ENCODE measurements at places on chromosomes 11 and 22. TPM values are rescaled to one million over a fixed set of nuclear protein-coding genes. Genes with fewer than 3 reads are reported as not detected.
A peak's percentile ranks its signal among the peaks of the same experiment; 100 is the strongest.

The CHADL gene
- total RNA-seq = 0.55 TPM

The ME3 gene
- total RNA-seq = 2.1 TPM

The CHRM4 gene
- 0.26 TPM for total RNA-seq

The ALDH3B2 gene
- total RNA-seq = not detected

The EFCAB6 gene
- total RNA-seq = 0.70 TPM

The ANAPC15 gene
- total RNA-seq = 79.8 TPM

GRCh38 chr22:48923996-48924395, 903.7 kb downstream of the BRD1 start:
- no peak for DNase-seq

DNA sequence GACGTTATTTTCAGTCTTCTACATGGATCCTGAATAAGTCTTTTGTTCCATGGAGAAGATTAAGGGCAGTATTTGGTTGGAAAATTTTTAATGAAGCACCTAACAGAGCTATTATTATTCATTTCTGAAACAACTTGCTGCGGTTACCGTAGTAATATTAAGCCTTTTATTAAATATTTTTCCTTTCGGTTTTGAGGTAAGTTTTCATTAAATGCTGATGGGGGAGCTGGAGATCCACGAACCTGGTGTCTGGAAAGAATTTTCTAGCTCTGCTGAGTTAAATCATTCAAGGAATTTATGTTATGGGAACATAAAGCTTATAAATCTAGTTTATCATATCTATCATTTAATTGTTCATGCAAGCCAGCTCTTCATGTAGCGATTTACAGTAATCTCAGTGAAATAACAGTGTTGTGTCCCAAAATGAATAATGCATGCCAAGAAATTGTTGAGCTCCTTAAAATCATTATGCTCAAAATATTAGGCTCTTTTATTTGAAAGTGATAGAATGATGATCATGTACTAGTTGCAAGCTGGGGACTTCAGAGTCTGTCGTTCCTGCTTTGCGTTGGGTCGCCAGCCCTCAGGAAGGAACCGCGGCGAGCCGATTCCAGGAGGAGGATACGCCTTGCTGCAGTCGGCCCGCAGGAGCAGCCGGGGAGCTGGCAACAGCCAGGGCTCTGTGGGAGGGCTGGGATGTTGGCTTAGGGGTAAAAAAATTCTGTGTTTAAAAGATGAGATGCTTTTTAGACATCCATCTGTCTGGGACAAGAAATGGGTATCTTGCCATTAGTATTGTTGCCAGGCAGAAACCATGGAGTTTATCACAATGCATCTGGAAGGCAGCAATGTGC, 83.1 kb downstream of the TBC1D22A start:
- DNase-seq = no peak

DNA sequence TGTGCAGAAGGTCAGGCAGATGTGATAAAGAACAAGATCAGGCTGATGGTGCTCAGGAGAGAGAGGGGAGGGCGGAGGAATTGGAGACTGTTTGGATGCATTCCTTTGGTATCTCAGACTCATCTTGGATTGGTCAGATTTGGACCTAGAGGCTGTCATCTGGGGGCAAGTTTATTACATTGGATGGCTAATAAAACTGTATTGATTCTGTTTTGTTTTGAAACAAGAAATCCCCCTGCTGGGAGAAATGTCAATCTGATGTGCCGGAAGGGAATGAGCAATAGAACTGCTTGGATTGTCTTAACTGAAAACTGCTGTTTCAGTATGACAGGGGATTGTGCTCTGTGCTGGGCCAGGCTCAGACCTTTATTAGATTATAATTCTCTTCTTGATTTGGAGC, 25.5 kb upstream of the CCDC90B start:
- no peak for DNase-seq

DNA sequence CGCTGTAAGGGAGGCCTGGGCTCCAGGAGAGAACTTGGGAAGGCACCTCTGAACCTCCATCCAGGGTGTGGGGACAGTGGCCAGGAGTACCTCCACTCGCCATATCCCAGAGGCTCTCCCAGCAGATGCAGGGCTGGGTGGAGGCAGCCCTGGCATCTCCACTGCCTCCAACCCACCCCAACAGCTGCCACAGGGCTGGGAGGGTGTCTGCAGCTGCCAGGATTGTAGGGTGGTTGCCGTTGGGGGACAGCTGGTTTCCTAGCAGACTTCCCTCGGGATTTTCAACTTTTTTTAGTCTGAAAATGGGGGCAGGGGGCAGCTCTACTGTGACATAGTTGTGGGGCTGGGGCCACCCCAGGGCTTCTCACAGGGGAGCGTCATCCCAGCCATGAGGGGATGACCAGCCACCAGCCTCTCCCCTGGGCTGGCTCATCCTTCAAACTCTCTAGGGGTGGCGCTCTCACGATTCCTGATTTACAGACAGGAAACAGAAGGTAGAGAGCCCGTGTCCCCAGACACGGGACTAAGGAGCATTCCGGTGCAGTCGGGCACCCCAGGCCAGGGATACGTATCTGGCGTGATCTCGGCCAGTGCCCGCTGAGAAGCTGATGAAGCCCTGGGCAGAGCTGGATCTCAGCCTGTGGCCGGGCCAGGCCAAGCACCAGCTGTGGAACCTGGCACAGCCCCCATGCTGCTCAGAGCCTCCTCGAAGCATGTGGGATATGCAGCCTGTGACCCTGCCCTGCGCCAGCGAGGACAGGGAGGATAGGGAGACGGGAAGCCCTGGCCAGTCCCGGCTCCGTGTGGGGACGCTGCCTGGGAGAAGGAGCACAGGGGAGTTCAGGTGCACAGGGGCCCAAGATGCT, 9.9 kb downstream of the PRR5 start:
- no peak for DNase-seq

DNA sequence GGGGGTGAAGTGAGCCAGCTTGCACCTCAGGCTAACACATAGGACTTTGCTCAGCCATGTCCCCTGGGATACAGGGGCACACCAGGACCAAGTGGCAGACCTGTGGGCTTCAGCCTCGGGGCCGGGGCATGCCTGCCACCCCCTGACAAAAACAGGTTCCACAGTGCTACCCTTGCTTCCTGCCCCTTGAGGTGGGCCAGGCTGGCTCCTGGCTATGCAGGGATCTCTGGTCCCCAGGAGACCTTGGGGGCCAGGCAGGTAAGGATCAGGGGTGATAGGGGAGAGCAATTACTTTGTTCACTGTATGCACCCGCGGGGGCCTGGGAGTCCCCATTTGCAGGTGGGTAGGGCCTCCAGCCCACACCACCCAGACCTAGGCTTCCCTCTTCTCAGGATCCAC, 2.4 kb upstream of the MYO7A start:
- no peak for DNase-seq

GRCh38 chr22:21044931-21045584, 688 bp upstream of the LRRC74B start:
- no peak for DNase-seq

- no peak for DNase-seq
These were observed 766.3 kb upstream of the RAG2 start for GRCh38 chr11:37364246-37364839.

DNA sequence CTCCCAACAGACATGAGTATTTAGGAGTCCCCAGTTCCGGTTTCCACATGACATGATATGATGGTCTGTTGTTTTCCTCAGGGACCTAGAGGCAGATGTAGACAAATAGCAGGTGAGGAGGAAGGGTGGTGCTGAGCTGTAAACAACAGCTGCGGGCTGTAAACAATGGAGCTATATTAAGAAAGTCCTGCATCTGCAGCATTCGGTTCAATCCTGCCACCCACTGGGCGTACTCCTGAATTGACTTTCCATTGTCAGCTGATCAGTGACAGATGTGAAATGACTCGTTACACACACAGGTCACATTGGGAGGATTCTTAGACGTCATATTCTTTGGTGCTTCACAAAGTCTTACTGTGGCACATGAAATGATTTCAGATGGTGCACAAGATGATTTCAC, 26.8 kb upstream of the RAG1 start:
- peak; percentile 34 for DNase-seq

GRCh38 chr22:20599117-20599516, 91.7 kb downstream of the MED15 start:
- DNase-seq = no peak

- no peak for DNase-seq
These were observed 125.0 kb downstream of the RASSF10 start for GRCh38 chr11:13134066-13134465.

- no peak for DNase-seq
These were observed 42.5 kb downstream of the SBF1 start for GRCh38 chr22:50432131-50432876.

DNA sequence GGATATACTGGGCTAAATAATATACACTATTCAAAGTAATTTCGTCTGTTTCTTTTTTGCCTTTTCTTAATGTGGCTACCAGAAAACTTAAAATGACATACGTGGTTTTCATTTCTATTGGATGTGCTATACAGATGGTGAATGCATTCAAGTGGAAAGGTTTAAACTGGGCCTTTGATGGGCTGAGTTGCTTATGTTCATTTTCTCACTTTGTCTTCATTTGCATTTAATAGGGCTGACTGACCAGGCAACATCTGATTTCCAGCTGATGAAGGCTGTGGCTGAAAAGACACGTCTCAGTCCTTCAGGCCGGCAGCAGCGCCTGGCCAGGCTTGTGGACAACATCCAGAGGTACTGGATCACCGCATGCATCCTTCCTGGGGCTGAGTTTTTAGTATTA, 27.9 kb downstream of the PIWIL4 start:
- no peak for DNase-seq

- DNase-seq = no peak
These were observed 238.7 kb upstream of the PLET1 start for GRCh38 chr11:112499153-112499880.

DNA sequence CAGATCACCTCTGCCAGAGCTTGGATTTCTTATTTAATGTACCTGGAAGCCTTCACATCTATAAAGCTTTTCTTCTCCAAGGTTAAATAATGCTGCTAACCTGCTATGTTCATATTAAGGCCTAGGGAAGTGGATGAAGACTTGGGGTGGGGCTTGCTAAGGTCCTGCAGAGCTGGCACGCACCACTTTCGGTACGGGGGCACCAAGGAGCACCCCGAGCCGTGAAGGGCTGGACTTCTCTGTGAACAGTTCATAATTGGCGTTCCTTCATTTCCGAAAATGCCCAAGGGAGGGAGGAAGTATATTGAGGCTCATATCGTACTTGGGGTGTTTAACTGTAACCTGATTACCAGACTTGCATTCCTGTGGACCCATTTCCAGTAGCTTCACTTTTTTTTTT, 59.6 kb downstream of the ST14 start:
- DNase-seq = no peak

- DNase-seq = no peak
These were observed 347.5 kb downstream of the DCDC1 start for GRCh38 chr11:31022080-31022479.

- DNase-seq = no peak
These were observed 124.5 kb downstream of the KCNQ1 start for GRCh38 chr11:2569321-2569721.

DNA sequence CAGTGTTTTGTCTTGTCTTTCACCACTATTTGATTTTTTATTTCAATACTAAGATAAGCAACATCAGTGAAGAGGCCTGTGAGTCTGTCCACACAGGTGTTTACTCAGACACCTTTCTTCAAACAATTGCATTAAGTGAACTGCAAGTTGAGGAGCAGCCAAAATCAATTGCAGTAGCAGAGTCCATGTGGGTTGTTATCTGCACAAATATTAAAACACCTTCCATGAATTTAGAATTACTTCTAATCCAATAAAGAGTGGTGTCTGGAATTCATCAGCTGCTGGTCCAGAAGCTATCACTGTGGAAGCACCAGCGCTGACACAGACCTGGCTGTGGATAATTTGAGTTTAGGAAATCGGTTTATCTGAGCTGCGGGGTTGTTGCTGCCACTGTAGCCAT, 83.5 kb upstream of the FAT3 start:
- DNase-seq = no peak
